ENCODE measurements at places on chromosomes 1 and 21. TPM values are rescaled to one million over a fixed set of nuclear protein-coding genes. Genes with fewer than 3 reads are reported as not detected.

GRCh38 chr1:29835406-29835805 is 599.1 kb downstream of the PTPRU start:
- no peak for DNase-seq

The RGS7 gene
- 1.3 TPM for total RNA-seq

The BEND5 gene
- total RNA-seq = 5.2 TPM

The AIM2 gene
- 0.80 TPM for total RNA-seq

DNA sequence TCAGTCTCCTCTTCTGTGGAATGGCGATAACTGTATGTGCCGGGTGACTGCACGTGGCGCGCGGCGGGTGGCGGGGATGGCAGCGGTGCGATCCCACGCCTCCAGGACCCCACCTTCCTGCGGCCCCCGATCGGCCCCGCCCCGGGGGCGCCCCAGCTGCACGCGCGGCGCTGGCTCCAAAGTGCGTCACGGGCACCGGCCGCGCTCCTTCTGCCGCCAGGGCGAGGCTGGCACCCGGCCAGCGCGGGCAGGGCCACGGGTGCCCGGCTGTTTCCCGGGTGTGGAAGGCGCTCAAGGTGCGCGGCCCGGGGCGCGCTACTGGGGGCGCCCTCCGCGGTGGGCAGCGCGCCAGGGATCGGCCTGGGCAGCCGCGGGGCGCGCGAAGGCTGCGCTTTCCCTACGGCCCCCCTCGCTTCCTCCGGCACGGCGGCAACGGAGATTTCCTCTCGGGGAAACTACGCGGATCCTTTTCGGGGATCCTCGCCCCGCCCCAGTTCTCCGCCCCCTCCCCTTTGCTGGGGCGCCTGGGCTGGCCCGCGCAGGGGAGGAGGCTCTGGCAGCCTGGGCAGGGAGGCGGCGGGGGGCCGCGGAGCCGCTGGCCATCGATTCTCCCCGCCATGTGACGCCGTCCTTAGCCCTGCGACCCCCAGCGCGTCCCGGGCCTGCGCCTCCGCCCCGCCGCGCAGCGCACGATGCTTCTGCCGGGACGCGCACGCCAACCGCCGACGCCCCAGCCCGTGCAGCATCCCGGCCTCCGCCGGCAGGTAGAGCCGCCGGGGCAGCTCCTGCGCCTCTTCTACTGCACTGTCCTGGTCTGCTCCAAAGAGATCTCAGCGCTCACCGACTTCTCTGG is at the start of gene EVA1C:
EVA1C (plus strand) TSS at position 545 of the 853 bp plus-strand sequence; CDS start at position 693, 148 bp downstream.
- DNase-seq = peak; percentile 64

DNA sequence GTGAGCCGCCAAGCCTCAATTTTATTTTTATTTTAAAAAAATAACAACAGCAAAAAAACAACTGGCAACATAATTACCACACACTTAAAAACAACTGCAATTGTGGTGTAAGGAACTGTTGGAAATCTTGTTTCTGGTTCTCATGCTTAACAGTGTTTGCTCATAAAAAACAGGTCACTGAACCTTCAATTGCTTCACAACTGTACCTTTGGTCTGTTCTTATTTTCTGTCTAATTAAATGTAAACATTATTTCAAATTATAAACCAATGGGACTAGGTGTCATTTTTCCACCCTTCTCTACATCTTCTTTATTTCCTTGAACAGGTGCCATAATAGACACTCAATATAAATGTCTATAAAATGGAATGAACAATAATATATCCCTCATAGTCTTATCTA is 68.4 kb upstream of the CHRM3 start:
- DNase-seq = no peak

GRCh38 chr1:230186874-230187273 is 119.8 kb downstream of the GALNT2 start:
- DNase-seq = no peak

- DNase-seq = peak; percentile 26
These were observed 242.3 kb downstream of the LMX1A start for GRCh38 chr1:165114022-165114888.

- DNase-seq = no peak
These were observed 377.8 kb downstream of the USH2A start for GRCh38 chr1:216045400-216045799.

- no peak for DNase-seq
These were observed 71.0 kb downstream of the SIK1 start for GRCh38 chr21:43355925-43356289.

- no peak for DNase-seq
These were observed 67.6 kb downstream of the FHAD1 start for GRCh38 chr1:15314328-15315281.

DNA sequence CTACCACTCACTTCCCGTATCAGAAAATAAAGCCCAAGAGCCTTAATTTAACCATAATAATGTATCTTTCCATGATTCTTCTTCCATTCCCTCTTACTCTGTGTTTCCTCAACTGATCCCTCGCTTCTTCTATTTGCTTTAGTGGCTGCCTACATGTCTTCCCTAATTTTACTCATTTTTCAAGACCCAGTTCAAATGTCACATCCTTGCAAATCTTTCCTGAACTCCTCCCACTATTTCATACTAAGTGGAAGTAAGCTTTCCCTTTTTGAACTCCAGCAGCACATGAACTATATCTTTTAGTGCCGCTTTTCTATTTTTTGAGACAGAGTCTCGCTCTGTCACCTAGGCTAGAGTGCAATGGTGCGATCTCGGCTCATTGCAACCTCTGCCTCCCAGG is 3.8 kb upstream of the NFYC start:
- no peak for DNase-seq

The PGLYRP4 gene
- total RNA-seq = not detected

- DNase-seq = no peak
These were observed 227.9 kb downstream of the TRABD2B start for GRCh38 chr1:47769295-47769694.

DNA sequence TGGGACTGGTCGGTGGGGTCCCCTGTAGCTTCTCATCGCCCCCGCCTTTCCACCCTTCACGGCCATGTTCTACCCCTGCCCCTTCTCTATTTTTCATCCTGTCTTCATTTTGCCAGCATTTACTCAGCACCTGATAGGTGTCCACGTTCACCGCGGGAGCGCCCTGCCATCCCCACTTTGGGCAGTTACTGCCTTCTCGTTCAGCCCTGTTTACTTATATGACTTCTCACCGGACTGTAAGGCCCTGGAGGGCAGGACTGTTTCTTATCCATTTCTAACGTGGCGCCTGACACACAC is 380 bp downstream of the MFN2 start:
- DNase-seq = no peak

- DNase-seq = no peak
These were observed 103.9 kb upstream of the IRF2BP2 start for GRCh38 chr1:234713859-234714258.

GRCh38 chr1:54982739-54983138 is 2.3 kb downstream of the TMEM61 start:
- no peak for DNase-seq

The PRRX1 gene
- 7.0 TPM for total RNA-seq

DNA sequence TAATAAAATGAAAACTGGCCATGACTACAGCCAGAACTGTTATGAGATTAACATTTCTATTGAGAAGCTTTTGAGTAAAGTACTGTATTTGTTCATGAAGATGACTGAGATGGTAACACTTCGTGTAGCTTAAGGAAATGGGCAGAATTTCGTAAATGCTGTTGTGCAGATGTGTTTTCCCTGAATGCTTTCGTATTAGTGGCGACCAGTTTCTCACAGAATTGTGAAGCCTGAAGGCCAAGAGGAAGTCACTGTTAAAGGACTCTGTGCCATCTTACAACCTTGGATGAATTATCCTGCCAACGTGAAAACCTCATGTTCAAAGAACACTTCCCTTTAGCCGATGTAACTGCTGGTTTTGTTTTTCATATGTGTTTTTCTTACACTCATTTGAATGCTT is 164.0 kb downstream of the NEK7 start:
- no peak for DNase-seq

The PIP5K1A gene
- 40.2 TPM for total RNA-seq

All from prostate gland (tissue), 2 donors.